ENCODE measurements at places on chromosomes 16 and 17. TPM values are rescaled to one million over a fixed set of nuclear protein-coding genes. Genes with fewer than 3 reads are reported as not detected.

DNA sequence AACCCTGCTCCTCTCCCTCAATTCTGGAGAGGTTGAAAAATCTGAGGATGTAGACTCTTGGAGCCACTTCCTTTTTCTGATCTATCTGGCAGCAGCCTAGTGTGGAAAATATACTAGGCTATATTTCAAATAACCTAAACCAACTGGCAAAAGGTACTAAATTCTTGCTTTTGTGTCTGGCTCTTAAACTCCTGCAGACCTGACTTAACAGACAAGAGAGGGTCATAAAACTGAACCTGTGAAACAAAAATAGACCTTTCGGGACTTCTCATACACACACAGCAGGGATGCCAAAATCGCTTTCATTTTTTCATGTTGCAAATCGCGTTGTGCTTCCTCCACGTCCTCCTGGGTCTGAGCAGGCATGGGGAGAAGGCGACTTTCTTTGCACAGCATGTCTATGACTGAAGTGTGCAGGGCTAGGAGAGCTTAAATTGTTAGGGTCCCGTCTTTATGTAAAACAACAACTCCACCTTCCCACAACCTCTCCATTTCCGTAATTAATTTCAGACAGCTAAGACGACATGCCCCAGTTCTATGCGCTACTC, 520.7 kb upstream of the PSMD7 start:
- DNase-seq, result no peak

GRCh38 chr17:74249590-74250270, 24.3 kb upstream of the DNAI2 start:
- no peak for DNase-seq

DNA sequence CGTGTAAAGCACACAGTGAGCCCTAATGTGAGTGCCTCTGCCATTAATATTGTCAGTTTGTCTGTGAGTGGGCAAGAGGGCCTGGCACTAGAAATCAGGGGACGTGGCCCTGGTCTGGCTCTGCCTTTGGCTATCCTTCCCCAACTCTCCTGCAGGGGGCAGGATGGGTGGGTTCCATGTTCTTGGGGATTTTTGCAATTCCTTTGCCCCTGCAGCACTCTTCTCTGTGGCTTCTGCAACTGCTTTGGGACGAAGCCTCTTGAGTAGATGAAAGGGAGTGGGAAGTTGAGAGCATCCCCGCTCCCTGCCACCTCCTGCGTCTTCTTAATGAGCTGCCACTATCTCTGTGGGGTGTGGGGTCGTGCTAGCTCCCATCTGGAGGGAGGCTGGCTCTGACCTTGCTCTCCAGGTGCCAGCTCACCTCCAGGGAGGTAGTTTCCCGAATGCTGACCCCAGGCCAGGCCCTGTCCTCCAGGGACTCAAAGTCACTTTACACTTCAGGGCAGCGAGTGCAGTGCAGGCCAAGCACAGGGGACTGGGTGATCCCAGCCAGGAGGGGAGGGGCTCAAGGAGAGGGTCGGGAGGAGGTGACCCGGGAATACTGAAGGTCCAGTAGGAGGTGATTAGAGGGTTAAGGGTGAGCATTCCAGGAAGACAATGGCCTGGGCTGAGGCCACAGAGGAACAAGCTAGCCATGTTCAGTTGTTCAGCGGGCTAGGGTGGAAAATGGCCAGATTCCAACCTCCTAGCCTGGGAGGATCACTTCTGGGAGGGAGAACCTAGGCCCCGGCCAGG, 121.0 kb upstream of the NLRP1 start:
- DNase-seq, result no peak

DNA sequence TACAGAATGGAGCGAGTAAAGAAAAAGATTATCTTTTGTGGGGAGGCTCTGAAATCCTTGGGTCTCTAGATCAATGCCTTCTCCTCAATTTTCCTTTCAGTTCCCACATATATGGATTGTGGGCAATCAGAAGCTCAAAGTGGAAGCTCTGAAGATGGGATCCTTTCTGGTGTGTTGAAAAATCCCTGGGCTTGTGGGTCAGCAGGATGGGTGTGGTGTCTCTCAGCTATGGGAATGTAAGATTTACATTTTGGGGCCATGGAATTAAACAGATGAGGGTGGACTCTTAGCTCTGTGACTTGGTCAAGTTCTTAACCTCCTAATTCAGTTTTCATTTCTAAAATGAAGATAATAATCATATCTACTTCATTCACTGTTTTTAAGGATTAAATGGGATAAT, 231.9 kb upstream of the CA10 start:
- no peak for DNase-seq

Gene AATK
- 0.27 TPM for total RNA-seq

Gene MAPK8IP3
- total RNA-seq, result 157 TPM

Gene DBNDD1
- total RNA-seq, result 0.47 TPM

Gene CFAP97D1
- total RNA-seq, result not detected

Gene CMTM1
- 0.95 TPM for total RNA-seq
